ENCODE measurements at places on chromosomes 13 and 19. TPM values are rescaled to one million over a fixed set of nuclear protein-coding genes. Genes with fewer than 3 reads are reported as not detected.

- no peak for DNase-seq
Measured at GRCh38 chr19:55858969-55859368, 22.6 kb downstream of the NLRP4 start.

Gene DOCK6
- 65.8 TPM for total RNA-seq

DNA sequence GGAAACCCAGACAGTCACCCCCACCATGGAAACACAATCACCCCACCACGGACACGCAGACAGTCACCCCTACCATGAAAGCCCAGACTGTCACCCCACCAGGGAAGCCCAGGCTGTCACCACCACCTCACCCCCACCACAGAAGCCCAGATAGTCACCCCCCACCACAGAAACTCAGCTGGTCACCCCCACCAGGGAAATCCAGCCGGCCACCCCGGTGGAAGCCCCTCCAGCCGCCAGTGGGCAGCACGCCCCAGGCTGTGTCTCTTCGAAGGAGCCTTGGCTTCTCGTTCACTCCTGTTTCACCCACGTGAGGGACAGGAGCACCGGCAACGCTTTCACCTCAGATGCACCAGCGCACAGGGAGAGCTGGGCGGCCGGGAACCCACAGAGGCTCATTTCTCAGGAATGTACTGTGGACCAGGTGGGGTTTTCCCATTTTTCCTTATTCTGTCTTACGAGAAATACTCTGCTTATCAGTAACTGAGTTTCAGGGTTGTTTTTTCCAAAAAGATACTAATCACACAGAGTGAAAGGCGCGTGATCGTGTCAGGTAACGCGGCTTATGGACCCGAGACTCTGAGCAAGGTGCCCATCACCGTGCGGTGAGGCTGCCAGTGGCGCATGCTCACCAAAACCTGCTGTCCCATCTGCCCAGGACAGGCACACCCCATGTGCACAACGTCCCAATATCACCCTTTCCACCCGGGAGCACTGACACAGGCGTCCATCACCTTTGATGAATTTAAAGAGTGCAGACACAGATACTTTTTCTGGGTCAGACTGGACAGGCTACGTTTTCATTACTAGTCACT lies 28.0 kb downstream of the CARS2 start:
- DNase-seq = no peak

GRCh38 chr13:33937373-33938098 lies 119.6 kb downstream of the RFC3 start:
- no peak for DNase-seq

DNA sequence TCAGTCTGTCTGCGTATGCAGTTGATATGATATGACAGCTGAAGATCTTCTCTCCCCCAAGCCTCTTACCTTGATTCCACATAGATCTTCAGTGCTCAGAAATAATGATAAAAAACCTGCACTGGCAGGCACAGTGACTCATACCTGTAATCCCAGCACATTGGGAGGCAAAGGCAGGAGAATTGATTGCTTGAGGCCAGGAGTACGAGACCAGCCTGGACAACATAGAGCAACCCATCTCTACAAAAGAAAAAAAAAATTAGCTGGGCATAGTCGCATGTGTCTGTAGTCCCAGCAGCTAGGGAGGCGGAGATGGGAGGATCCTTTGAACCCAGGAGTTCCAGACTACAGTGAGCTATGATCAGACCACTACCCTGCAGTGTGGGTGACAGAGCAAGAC lies 551.0 kb upstream of the MIR17HG start:
- DNase-seq = no peak

Data from vagina (tissue), 2 donors.